GM19239 (cell line): ENCODE measurements at places on chromosomes 3 and 15.

DNA sequence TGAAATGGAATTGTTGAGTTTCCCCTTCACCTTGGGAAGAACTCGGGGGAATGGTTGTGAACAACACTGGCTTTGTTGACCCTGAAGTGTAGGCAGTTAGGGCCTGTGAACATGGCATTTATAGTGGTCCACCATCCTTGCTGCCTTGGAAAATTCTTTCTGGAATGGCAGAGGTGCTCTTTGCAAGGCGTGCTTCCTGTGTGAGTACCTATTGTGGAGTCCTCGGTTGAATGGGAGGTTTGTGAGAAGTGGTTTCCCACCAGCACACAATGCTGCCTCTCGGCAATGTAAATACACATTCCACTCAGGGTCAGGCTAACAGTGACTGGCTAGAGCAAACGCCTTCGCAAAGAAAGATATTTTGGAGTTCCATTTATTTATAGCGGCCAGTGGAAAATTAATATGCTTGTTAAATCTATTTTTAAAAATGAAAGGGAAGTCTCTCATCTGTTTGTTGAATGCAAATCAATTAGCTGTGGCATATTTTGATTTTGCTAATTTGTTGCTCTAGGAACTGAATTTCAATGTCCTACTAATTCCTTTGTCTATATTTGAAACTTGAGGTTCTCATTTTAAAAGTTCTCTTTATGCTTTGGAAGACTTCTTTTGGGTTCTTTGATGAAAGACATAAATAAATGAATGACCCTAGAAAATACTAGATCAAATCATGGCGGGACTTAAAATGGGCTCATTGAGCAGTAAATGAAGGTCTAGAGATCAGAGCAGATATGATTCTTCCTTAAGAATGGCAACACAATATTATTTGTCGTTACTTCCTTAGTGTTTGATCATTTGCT lies 59.5 kb downstream of the FNDC3B start:
- DNase-seq = no peak

DNA sequence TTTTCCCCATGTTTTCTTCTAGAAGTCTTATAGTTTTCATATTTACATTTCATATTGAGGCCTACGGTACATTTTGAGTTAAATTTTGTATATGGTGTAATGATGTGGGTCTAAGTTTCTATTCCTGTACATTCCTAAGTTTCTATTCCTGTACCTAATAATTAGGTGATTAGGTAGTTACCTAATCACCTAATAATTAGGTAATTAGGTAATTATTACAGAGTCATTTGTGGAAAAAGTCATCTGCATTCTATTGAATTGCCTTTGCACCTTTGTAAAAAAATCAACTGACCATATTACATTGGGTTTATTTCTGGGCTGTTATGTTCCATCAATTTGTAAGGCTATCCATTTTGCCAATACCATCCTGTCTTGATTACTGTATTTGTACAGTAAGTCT lies 37.1 kb downstream of the MAP4 start:
- no peak for DNase-seq

GRCh38 chr3:170033489-170033888 lies 4.3 kb upstream of the GPR160 start:
- no peak for DNase-seq

GRCh38 chr15:65175511-65175910 lies 9.6 kb downstream of the CLPX start:
- no peak for DNase-seq

GRCh38 chr3:63611382-63611781 lies 41.1 kb upstream of the SNTN start:
- no peak for DNase-seq

DNA sequence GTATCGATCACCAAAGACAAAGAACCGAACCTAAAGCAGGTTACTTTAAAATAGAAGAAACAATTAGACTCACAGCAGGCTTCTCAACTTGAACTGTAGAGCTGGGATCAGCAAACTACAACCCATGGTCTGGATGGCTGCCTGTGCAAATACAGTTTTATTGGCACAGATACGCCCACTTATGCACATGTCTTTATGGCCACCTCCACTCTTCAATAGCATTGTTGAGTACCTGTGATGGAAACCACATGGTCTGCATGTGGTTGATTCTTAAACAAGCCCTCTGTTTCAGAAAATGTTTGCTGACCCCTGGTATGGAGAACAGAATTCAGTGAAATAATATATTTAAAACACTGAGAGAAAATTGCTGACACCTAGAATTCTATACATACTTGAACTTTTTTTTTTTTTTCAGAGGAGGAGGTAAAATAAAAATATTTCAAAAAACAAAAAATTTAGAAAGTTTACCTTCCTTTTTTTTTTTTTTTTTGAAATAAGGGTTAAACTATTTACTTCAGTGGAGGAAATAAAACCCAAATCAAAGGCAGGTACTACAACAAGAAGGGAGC lies 263.8 kb upstream of the ATP10A start:
- DNase-seq = no peak

GRCh38 chr15:100229181-100230163 lies 112.3 kb downstream of the ADAMTS17 start:
- no peak for DNase-seq

- no peak for DNase-seq
These were observed 4.2 kb downstream of the SPG21 start for GRCh38 chr15:64985366-64986033.

GRCh38 chr3:23165571-23165970 lies 37.6 kb upstream of the UBE2E2 start:
- DNase-seq = no peak

- no peak for DNase-seq
These were observed 75.3 kb upstream of the CMTM7 start for GRCh38 chr3:32316319-32316718.

DNA sequence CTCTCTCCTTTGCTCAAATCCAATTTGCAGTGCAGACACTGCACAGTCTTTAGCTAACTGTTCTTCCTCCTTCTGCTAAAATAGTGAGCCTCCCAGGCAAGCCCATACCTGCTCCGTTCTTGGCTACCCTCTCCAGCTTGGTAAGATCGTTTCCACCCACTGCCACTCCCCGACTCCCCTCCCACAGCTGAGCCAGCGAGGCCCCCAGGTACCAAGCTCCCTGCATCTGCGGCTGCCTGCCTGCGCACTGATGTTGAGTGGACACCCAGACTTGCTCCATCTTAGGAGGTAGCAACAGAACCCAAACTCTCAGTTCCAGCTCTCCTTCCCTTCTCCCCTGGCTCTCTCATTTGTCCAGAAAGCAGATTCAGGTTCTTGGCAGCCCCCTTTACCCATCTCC lies 7.9 kb upstream of the TNK2 start:
- no peak for DNase-seq

DNA sequence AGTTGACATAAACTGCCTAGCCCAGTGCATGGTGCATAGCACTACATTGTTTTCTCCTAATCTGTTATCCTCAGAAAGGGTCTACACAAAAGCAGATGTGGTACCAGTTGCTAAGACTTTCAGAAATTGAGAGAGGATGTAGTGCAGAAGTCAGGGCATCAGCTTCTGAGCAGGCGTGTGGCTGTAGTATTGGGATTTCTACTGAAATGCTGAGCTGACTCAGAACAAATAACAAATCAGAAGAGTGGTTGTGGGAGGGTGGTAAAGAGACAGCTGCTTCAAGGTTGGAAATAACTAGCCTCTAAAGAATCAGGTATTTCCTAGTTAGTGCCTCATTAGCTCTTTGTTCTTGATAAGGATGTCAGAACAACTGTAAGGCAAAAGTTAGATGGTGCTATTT lies 161.3 kb downstream of the AKAP13 start:
- no peak for DNase-seq

GRCh38 chr3:126442094-126442855 lies 33.4 kb downstream of the ZXDC start:
- no peak for DNase-seq

GRCh38 chr15:62497356-62497755 lies 332.3 kb upstream of the C2CD4B start:
- no peak for DNase-seq

DNA sequence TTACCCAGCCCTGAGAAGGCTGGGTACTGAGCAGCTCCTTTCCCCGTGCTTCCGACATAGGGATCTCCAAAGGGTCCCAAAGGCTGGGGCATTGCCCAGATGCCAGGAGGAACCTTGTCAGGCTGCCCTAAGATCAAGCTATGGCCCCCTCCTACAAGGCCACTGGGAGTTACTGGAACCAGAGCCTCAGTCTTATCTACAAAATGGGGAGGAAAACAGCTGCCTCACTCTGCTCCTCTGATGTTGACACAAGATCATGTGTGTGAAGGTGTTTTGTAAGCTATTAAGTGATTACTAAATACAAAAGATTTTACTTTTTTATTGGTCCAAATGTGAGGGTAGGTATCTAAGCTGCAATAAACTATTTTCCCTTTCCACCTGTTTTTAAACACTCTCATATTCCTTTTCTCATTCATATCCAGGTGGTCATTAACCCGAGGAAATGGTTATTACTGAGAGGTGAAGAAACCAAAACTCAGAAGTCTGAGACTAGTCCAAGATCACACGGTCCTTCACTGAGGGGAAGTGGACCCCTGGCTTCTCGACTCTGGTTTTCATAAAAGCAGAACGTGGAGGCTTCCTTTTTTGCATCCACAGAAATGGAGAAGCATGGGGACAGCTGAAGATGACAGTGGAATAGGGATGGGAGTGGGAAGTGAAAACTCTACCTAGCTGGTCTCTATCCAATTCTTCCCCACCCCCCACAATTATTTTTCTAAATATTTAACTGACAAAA lies 1.7 kb downstream of the ARPIN start:
- DNase-seq = no peak

GRCh38 chr3:15327941-15328340 lies 4.4 kb downstream of the SH3BP5 start:
- no peak for DNase-seq

DNA sequence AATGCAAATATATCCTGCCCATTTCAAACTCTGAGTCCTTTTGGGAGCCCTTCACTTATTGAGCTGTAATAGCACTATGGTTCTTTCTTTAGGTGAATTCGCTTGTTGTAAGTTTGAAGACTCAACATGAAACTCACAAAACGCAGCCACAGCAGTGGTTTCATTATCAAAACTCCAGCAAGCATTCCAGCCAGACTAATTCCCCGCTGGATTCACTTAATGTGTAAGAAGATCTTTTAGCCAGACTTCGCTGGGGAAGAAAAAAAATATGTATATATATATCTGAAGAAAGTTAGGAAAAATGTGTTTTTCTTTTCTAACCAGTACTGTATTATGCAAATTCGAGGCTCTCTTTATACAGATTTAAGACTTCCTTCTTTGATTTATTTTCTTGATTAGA lies 241.1 kb downstream of the WNT5A start:
- DNase-seq = no peak

GRCh38 chr15:58355973-58356372 lies 75.8 kb upstream of the LIPC start:
- no peak for DNase-seq

DNA sequence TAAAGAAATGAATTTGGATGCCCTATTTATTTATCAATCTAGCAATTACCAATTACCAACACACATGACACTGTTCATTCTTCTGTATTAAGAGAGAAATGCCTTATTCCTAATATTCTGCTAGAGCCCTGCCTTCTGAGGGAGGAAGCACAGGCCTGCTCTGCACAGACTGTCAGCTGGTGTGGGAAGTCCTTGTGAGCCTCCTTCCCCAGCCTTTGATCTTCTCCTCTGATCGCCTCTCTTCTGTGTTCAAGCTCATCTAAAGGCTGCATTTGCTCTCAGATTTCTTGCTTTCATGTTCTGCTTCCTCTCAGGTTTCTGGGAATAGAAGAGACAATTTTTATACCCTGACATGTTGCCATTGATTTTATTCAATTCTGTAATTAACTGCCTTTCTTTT lies 290.6 kb upstream of the UMPS start:
- no peak for DNase-seq

GRCh38 chr15:25989327-25989726 lies 126.2 kb upstream of the ATP10A start:
- no peak for DNase-seq

GRCh38 chr3:150898046-150898754 lies 7.0 kb downstream of the MINDY4B start:
- no peak for DNase-seq

DNA sequence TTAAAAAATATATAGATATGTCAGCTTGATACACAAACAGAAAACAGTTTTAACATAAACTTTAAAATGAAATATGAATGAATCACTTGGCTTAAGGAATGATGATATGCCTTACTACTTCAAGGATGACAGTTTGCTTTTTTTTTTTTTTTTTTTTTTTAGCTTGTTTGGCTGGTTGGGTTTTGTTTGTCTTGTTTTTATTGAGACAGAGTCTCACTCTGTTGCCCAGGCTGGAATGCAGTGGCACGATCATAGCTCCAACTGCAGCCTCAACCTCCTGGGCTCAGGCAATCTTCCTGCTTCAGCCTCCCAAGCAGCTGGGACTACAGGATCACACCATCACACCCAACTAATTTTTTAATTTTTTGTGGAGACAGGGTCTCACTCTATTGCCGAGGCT lies 14.5 kb downstream of the LRRC2 start:
- DNase-seq = no peak

GRCh38 chr15:66765478-66766281 lies 63.6 kb downstream of the SMAD6 start:
- DNase-seq = peak; percentile 72

DNA sequence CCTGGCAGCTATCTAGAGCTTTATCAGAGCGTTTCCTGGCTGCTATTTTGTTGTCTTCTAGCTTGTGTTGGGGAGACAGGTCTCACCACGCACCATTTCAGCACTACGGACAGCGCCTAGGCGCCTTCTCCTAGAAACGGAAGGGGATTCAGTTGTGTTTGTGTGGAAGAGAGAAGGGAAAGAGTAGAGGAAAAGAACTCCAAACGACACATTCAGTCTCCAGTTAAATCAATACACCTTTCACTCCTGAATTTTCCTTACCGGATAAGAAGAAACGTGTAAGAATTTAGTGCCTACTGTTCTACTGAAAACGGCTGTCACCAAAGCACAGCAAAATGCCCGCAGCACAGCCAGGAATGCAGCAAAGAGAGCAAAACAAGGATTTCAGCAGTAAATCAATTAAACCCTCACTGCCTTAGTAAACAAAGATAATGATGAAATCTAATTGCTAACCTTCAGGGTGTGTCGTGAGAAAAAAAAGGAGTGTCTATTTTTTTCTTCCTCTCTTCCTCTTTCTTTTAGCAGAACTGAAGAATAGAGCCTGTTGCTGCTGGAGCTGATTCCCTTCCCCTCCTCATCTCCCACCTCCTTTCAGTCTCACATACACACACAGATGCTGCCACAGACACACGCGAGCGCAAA lies 412 bp upstream of the CTXN2 start:
- no peak for DNase-seq

GRCh38 chr15:77083381-77084160 lies 12.7 kb upstream of the TSPAN3 start:
- DNase-seq = peak; percentile 58

- DNase-seq = no peak
These were observed 9.1 kb downstream of the MCTP2 start for GRCh38 chr15:94240480-94240879.

DNA sequence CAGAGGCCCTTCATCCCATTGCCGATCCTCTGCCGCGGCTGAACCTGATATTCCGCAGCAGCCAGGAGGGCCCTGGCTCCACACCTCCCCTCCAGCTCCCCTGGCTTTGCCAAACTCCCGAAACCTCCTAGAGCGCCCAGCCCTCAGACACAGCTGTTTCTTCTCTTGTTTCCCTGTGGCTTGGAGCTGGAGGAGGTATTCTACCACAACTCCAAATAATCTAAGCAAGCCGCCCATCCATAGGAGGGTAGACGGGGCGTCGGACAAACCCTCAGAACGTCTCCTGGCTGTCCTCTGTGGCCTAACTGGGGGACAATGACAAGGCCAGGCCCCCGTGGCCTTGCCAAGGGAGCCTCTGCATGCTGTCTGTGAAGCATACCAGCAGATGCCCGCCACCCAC lies 10.4 kb downstream of the PLA2G4D start:
- DNase-seq = no peak

GRCh38 chr3:157238457-157238856 lies 78.5 kb upstream of the CCNL1 start:
- no peak for DNase-seq

- DNase-seq = no peak
These were observed 8.3 kb downstream of the IQSEC1 start for GRCh38 chr3:13064964-13065363.
